Stimulated activated CD8-positive, alpha-beta memory T cell treated with anti-CD3 and anti-CD28 coated beads, Interleukin-4, amount 100 ng/mL, for 1 hour (primary cell): ENCODE measurements at places on chromosomes 12 and 14.

- no peak for DNase-seq
Observed at GRCh38 chr12:76859611-76860010, 19.2 kb downstream of the CSRP2 start.

- no peak for DNase-seq
Observed at GRCh38 chr12:51351913-51352532, 5.5 kb upstream of the CELA1 start.

DNA sequence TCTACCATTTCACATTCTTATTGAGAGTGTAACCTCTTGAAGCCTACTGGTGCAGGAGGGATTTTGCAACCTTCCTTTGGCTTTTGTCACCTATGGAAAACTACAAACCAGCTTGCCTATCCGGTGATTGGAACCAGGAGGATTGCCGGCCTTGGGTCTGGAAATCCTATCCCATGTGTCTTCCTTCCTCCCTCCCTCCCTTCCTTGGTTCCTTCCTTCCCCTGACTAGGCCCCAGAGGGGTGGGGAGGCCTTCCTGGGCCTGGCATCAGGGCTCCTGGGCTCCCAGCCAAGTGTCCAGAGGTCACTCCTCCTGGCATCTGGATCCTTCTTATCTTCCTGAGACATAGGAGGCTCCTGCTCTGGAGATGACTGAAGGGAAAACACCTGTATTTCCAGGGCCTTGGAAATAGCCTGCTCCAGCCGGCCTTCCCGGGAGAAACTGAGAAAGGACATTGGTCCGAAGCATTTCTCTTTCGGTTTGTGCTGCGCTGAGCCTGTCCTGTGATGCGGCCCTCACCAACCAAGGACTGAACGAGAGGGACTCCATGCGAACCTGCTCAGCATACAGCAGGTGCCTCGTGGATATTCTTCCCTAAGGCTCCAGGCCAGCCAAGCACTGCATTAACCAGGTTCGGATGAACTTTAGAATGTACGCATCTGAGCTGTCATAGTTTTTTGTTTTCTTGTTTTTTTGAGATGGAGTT is 43.4 kb downstream of the PSMA6 start:
- DNase-seq, result no peak

DNA sequence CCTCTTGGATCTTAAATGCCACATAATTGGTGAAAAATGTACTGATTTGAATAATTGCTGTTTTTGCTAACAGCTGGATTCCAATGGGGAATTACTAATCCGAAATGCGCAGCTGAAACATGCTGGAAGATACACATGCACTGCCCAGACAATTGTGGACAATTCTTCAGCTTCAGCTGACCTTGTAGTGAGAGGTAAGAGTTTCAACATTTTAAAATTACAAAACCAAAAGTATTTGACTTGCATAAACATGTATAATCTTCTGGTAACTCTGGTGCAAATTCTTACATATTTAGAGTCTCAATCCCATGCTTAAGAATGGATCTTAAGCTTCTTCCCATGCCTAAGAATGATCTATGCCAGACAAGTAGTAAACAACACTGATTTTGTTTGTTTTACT is 229.1 kb upstream of the PDZRN4 start:
- DNase-seq, result no peak

DNA sequence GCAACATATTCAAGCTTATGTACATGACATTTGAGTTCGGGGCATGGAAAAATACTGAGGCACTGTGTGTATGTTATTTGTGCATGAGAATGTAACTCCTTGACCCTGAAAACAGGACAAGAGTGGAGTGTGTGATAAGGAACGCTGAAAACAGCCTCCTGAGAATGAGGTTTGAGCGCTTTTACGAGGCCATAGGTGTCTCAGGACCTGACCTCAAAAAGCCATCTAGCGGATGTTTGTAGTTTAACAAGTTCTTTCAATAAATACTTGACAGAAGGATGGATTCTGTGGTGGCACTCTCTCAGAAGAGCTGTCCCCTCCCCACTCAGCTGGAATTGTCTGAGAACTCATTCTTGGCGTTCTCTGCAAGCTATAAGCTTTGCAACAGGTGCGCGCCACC is 350.5 kb upstream of the TMTC1 start:
- no peak for DNase-seq

DNA sequence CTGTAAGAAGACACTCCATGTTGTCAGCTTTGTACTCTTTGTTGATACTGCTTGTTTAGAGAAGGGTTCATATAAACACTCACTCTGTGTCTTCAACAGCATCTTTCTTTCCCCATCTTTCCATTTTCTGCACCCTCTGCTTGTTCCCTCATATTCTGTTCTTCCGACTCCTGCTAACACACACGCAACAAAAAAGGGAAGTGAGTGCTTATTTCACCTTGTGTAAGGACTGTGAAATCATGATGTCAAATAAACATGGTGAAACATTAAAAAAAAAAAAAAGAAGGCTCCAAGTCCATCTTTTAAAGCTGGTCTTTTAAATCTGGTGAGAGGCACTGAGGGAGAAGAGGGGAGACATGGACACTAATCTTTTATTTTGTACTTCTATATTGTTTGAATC is 145.4 kb downstream of the RPAP3 start:
- DNase-seq, result no peak

DNA sequence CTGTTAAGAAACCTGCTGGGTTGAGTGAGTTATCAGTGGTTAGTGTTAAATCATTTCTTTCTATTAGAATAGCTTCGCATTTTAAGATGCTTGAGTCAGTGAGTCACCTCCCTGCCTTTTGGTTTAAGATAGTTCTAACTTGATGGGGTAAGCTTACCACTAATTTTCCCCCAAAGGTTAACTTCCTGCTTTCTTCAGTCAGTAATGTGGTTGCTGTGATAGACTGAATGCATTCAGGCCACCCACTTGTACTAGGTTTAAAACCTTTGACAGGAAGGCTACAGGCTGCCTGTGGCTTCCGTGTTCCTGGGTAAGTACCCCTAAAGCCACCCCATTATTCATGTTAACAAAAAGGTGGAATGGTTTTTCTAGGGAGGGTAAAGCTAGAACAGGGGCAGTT is 25.3 kb downstream of the CLEC2A start:
- no peak for DNase-seq

DNA sequence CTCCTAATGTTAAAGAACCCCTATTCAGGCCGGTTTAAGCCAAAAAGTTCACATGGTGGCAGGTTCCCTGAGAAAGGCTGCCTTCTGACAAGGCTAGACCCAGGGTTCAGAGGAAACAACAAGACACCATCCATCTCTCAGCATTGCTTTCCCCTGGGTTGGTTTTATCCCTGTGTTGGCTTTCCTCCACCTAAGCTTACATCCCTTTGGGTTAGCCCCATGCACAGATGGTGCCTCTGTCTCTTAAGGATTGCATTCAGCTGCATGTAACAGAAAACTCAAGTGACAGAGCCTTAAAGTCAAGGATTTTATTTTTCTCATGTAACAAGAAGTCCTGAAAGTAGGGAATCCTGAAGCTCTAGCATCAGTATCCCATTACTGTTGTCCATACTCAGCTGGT is 42.8 kb upstream of the RIN3 start:
- DNase-seq, result no peak
